ENCODE measurements at places on chromosomes 16 and 17.

- DNase-seq = no peak
These were observed 313.8 kb downstream of the SOX9 start for GRCh38 chr17:72434581-72434980.

- DNase-seq = no peak
These were observed 62.5 kb downstream of the WDR59 start for GRCh38 chr16:74922150-74923138.

DNA sequence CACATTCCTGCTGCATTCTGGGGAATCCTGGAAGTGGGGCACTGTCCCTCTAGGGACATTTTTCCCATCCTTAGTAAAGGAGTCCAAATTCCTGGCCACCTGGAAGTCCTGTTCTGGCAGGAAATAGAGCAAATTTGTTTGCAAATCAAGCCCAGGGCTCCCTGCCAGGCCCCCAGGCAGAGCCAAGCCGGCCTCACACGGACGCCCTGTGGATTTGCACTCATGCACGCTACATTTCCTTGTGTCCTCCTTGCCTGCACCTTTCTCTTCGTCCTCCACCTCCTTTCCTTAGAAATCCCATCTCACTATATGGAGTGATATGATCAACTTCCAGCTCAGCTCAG is 7.0 kb upstream of the CALB2 start:
- DNase-seq = no peak

DNA sequence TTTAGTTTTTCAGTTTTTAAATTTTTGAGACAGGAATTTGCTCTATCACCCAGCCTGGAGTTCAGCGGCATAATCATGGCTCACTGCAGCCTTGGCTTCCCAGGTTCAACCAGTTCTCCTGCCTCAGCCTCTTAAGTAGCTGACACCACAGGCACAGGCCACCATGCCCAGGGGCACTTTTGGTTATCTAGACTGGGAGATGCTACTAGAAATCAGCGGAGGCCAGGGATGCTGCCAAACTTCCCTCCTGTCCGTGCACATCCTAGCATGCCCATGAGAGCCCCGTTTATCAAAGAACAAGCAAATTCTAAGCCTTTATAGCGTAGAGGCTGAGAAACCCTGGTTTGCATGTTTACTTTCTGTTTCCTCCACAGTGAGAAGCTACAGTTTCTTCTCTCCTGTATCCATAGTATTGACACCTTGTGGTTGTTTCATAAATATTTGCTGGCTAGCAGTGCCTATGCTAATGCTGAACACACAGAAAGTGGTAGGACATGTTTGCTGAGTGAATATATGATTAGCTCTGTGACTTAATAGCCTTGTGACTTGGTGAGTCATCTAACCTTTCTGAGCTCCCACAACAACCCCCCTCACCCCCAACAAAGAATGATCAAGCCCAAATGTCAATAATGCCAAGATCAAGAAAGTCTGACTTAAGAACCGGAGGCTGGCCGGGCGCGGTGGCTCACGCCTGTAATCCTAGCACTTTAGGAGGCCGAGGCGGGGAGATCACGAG is 39.2 kb upstream of the MAF start:
- DNase-seq = peak; percentile 32

DNA sequence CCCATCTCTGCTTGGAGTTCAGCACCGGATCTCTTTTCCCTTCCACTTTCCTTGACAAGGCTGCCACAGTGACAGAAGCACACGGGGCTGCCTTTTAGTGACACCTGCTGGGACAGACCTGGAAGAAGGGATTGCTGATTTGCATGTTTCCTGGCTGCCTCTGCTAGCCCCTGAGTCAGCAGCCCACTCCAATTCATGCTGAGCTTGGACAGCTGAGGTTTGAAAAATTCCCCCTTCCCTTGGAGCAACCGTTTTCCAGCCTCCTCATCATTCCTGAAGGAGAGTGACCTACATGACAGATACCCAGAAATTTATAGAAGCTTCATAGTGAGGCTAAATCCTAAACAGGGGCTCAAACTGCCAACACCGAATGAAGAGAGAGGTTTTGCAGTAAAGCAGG is 18.8 kb upstream of the RBL2 start:
- DNase-seq = peak; percentile 70
